ENCODE measurements at places on chromosomes 3 and 15.

DNA sequence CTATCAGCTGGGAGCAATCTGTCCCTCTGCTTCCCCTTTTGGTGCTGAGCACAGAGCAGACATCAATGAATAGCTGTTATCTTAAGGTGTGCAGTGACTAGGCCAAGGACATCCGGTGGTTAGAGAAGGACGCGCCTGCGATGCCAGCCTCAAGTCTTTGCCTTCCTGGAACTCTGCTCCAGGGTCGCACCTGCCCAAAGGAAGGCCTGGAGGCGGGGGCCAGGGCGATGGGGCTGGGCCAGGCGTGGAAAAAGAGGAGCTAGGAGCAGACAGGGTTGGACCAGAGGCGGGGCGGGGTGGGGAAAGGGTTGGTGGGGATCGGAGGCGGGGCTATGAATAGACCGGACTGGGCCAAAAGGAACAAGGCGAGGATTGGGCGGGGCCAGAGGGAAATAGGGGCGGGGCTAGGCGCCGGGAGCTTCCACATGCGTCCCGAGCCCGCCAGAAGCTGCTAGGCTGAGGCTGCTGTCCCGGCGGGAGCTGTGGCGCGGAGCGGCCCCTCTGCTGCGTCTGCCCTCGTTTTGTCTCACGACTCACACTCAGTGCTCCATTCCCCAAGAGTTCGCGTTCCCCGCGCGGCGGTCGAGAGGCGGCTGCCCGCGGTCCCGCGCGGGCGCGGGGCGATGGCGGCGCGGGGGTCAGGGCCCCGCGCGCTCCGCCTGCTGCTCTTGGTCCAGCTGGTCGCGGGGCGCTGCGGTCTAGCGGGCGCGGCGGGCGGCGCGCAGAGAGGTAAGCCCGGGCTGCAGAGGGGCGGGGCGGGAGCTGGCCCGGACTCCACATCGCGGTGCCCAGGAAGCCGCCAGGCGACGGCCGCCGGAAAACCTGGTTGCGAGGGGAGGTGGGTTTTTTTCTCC lies at the start of gene CHRNA5:
Gene CHRNA5, plus strand, starts transcription at position 424 of the 854 bp plus-strand sequence. Its CDS starts 200 bp downstream, at position 624.
- peak; percentile 86 for DNase-seq

GRCh38 chr3:137202941-137203340 lies 245.2 kb downstream of the IL20RB start:
- no peak for DNase-seq

GRCh38 chr3:122748347-122748746 lies 45.3 kb downstream of the HSPBAP1 start:
- DNase-seq, result no peak

GRCh38 chr15:90072978-90073640 lies 29.2 kb downstream of the IDH2 start:
- DNase-seq, result no peak

- DNase-seq, result no peak
These were observed 220.7 kb downstream of the TBC1D2B start for GRCh38 chr15:77856705-77857346.

Data from NCI-H774 (cell line).